Hematopoietic multipotent progenitor cell treated with erythropoietin and hydrocortisone succinate and interleukin-3 and kit ligand, for 15 days (in vitro differentiated cells): ENCODE measurements at places on chromosomes 2 and 18.

DNA sequence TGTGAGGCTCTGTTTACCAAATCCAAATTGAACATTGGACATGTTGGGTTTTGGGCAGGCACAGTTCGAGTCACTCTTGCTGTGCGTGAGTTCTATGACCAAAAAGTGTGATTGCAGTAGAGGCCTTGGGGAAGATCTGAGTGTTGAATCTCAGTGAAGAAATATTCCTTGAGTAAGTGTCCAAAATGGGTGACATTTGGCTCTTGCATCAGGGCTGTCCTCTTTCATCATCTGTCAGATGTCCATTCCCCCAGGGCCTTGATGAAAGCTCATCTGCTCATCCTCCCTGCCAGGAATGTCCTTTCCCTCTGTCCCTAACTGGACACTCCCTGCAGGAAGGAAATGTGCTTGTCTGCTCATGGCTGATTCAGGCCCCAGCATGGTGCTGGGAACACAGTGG, 6.4 kb upstream of the SFTPB start:
- no peak for DNase-seq

GRCh38 chr18:61992285-61992684, 99.5 kb upstream of the RNF152 start:
- no peak for DNase-seq

- peak; percentile 69 for DNase-seq
These were observed 972 bp downstream of the RSAD2 start for GRCh38 chr2:6878549-6878948.

- no peak for DNase-seq
These were observed 21.9 kb upstream of the PAX3 start for GRCh38 chr2:222320436-222321395.

- no peak for DNase-seq
These were observed 2.7 kb downstream of the NCOA1 start for GRCh38 chr2:24493713-24494112.

- DNase-seq: no peak
These were observed 710.4 kb upstream of the PIK3C3 start for GRCh38 chr18:41244591-41245037.

DNA sequence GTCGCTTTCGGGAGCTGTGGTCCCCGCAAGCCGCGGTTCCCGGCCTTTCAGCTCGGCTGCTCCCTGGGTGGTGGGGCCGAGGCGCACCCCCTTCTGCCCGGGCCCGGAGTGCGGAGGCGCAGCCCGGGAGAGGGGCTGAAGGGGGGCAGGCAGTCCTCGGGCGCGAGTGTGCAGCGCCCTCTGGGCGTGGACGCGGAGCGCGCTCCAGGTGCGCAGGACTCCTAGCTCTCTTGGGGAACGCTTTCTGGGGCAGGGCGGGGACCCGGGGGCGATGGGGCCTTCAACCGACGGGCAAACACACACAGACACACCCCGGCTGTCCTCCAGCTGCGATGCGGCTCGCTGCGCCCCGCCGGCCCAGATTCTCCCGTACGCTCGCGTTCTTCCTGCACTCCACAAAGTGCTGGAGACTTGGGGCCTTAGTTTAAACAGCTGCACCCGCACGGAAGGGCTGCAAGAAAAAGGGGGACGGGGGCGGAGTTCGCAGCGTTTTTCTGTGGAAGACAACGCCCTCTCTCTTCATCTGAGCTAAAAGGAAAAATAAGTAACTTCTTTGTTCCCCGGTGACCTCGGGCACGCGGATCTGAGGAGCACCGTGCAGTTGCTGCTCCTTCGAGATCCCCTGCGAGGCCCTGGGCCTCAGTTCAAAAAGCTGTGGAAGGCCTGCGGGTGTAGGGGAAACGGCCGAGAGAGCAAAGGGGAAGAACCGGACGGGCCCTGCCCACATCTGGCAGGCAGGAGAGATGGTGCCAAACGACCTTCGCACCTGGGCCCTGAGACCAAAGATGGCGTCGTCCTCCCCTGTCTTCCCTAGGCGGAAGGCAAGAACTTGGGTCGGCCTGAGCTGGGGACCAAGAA, 593 bp upstream of the SDC1 start:
- DNase-seq: no peak

DNA sequence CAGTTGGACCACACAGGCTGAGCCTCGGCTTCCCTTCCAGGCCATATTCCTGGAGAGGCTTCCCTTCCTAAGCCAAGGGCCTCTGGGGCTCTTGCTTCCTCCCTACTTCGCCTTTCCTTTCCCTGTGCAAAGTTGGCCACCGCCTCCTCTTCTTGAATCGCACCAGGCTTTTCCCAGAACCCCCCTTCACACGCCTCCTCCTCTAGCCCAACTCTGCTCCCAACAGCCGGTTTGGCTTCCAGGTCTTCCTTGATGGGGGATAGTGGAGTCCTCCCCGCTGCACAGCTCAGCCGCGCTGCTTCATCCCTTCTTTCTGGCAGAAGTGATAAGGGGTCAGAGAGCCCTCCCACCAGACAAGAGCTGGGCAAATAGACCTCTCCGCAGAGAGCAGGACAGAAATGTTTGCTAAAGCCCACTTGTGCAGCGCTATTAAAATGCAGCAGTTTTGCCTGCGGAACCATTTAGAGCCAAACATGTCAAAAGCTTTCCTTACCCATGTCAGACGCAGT, 56.4 kb downstream of the SNORC start:
- DNase-seq: no peak

DNA sequence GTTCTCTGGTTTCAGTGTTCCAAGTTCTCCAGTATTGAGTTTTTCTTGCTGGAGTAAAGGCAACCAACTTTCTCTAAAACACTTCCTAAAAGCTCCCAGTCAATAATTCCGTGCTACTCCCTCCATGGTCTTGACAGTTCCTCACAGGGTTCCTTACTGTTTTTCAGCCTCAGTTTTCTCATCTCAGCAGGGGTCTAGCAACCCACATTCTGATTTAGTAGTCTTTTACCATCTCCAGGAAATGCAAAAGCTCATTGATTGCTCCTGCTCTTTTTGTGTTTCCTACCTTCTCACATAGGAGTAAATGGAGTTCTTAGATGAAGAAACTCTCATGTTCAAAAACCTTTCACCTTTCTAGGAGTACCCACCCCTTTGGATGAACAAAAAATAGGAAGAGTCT, 978.8 kb upstream of the POU3F3 start:
- no peak for DNase-seq

- no peak for DNase-seq
These were observed 59.3 kb downstream of the CD8B2 start for GRCh38 chr2:106546391-106546990.

DNA sequence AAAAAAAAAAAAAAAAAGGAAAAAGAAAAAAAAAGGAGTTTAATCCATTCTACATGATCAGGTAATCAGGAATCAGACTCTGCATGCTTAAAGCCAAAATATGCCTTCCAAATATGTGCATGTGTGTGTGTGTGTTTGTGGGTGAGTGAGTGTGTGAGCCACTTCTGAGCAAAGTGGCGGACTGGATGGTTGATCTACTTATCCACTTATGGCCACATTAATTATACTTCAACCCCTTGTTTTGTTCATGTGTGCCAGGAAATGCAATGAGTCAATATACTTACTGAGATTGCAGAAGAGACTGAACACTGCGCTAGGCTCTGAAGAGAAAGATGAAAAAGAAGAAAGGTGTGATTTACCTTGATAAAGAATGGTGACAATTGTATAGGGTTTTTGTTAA, 586.5 kb upstream of the NXPH2 start:
- no peak for DNase-seq

- DNase-seq: no peak
These were observed 16.7 kb upstream of the BZW1 start for GRCh38 chr2:200795028-200795440.

DNA sequence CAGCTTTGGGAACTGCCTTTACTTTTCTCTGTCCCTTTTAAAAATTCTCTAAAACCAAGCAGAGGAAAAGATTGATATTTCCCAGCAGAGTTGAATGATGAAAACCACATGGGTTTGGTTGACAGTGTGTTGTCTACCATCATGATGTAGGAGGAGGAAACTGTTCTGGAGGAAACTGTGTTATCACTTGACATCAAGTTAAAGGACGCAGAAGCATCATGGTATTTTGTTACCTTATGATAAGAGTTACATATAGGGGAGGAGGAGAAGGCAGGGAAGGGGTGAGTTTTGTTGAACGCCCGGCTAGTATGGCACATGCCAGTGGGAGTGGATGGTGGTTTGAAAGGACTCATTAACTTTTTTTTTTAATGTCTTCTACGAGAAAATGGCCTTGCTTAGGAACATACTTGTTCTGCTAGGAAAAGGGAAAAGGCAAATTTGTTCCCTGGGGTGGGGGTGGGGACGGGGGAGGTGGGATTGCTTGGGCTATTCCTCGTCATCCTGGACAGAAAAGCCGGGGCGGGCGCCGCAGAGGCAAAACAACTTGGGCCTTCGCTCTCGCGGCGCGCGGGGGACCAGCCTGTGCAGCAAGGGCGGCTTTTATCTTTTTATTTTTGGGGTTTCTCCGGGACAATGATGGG, 766 bp downstream of the TMEM17 start:
- DNase-seq: no peak

DNA sequence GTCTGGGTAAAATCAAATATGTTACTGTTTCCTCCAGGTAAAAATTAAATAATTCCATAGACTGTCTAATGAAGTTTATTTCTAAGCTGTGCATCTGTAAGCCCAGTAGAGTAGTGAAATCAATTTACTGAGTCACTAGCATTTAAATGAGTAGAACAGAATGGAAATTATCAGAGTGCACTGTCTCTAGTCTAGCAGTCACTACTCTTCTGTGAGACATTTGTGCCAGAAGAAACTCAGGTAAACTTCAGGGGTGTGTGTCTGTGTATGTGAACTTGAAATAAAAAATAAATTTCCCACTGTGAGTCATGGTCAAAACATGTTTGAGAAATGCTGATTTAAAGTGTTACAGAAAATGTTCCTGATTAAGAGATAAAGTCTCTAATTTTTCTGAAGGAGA, 146.4 kb downstream of the RIF1 start:
- DNase-seq: no peak

DNA sequence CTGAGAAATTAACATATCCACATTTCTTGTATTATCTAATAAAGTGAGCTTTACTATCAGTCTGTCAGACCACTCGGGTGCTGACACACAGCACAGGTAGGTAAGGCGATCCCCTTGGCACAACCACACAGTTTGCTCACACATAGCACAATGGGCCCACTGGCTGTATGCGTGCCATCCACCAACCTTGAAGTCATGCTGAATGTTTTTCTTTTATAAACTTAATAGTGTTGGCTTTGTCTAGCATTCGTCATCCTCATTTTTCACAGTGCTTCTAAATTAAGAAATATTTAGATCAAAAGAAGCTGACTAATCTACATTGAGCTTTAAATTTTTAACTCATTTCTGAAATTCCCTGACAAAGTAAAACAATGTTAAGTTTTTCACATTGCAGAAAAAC, 50.0 kb upstream of the PAPOLG start:
- DNase-seq: no peak

GRCh38 chr2:188551671-188552070, 260.0 kb downstream of the GULP1 start:
- no peak for DNase-seq

DNA sequence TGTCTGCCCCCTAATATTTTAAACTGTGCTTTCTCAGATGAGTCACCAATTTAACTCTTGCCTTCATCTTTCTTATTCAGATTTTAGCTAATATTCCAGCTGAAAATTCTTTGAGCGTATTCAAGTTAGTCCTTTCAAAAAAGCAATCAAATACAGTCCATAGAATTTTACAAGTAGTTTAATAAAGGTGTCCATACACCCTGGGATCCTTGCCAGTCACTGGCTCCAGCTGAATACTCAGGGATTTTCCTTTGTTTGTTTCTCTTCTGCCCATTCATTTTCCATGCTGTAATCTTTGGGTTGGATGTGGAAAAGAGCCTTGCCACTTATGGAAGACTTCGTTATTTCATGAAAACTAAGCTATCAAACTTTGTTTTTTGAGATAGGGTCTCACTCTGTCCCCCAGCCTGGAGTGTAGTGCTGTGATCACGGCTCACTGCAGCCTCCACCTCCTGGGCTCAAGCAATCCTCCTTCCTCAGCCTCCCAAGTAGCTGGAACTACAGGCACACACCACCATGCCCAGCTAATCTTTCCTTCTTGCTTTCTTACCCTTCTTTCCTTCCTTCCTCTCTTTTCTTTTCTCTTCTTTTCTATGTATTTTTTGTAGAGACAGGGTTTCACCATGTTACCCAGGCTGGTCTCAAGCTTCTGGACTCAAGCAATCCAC, 34.0 kb downstream of the VSNL1 start:
- DNase-seq: no peak

GRCh38 chr18:13455960-13456481, 237.5 kb downstream of the LDLRAD4 start:
- no peak for DNase-seq

GRCh38 chr2:219514196-219514761, at the start of gene ASIC4:
Gene ASIC4 (plus strand): TSS chr2:219514482. CDS start chr2:219514725, 243 bp downstream.
- peak; percentile 79 for DNase-seq

GRCh38 chr18:32846896-32847295, 74.1 kb upstream of the KLHL14 start:
- DNase-seq: no peak

- no peak for DNase-seq
These were observed 215.4 kb downstream of the CMPK2 start for GRCh38 chr2:6650311-6650710.

DNA sequence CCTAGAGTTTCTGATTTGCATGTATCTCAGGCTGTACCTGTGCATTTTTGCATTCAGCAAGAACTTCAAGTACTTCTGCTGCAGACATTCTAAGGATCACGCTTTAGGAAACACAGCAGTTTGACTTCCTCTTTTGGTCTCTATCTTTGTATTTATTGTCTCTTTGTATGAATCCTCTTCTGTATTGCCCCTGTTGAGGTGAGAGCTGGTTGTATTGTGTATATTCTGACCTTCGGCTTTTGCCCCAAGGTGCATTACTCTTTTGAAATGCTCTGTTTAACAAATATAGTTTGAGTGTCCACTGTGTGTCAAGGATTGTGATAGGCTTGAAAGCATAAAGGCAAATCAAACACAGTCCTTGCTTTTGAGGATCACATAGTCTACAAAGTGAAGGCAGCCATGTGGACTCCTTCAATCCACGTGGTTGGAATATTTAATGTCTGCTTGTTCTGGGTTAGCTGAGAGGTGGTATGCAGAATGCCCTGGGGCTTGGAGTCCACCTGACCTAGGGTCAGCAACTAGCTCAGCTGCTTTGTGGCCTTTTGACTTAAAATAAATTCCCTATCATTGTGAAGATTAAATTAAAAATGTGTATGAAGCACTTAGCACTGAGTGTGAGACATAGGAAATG, 108.1 kb downstream of the LYPD6 start:
- DNase-seq: no peak

- DNase-seq: no peak
These were observed 427.5 kb upstream of the TRIB2 start for GRCh38 chr2:12289120-12289802.

DNA sequence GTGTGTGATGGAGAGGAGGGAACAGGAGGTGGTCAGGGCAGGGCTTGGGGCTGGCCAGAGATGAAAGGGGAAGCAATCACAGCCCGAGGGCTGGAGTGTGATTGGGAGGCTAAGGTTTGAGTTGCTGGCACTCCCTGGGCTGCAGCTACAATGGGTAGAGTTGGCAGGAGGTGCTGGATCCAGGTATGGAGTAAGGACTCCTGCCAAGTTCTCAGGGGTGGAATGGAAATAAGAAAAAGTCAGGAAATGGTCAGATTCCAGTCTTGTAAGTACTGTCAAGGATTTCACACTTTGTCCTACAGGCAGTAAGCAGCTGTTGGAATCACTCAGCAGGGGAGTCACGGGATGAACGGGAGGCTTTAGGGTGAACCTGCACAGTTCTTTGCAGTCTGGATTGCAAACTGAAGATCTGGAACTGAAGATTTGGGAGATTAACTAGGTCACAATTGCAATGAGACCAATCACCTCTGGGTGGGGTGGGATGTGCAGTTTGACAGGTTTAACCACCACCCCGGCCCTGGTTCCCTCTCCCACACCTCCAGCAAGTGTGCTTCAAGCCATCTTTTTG, 10.9 kb upstream of the INPP5D start:
- DNase-seq: no peak
